NCI-H146 (cell line): ENCODE measurements at places on chromosomes 12 and 14.

- DNase-seq: no peak
Measured at GRCh38 chr12:18983854-18984253, 145.7 kb upstream of the PLEKHA5 start.

DNA sequence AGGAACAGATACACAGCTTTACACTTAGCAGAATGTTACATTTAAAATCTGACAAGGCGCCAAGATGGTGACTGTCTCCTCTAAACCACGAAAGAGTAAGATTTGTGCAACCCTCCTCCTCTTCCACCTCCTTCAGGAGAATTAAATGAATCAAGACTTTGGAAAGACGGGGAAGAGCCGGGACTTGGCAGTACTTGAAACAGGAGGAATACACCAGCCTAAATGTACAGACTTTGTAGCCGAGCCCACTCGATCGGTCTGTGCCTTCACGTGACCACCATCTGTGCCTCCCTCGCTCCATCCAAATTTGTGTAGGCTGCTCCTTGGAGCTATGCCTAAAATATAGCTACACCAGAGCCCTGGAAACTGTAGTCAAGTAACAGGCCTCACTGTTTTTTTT is 38.3 kb downstream of the SSPN start:
- DNase-seq: no peak

GRCh38 chr12:26499979-26500640 is 304.7 kb downstream of the SSPN start:
- no peak for DNase-seq

GRCh38 chr14:102924632-102925588 is 2.4 kb downstream of the AMN start:
- DNase-seq: no peak

DNA sequence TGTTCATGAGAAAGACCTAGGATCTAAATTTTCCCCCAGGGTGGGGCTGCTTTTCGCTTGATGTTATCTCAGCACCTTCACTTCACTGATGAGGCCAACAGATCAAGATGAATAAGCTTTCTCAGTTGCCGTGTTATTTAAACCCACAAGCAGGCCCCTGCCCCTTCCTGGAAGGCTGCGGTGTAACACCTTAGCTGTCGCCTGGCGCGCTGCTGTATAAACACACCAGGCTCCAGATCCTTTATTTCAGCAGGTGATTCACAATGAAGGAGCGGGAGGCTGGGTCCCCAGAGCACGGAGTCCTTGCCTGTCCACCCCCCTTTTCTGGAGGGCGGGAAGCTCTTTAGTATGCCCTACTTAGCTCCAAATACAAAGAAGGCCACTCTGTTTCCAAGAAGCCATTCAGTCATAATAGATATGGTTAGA is 515.4 kb downstream of the FUT8 start:
- peak; percentile 88 for DNase-seq

DNA sequence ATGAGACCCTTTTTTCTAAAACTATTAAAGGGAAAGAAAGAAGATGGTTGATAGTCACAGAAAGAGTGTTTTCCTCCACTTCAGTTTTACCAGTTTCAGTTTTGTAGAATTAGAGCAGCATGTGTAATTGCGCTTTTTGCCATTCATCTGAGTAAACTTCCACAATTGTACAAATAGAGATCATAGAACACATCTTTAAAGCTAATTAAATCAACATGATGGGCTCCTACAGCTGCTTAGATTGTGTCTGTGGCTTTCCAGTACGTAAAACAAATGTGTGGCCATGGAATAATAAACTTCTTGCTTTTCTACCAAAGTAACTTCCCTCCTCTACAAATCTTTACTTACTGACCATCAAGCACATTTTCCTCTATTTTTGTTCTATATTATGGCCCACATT is 84.2 kb upstream of the LRIG3 start:
- DNase-seq: peak; percentile 38

DNA sequence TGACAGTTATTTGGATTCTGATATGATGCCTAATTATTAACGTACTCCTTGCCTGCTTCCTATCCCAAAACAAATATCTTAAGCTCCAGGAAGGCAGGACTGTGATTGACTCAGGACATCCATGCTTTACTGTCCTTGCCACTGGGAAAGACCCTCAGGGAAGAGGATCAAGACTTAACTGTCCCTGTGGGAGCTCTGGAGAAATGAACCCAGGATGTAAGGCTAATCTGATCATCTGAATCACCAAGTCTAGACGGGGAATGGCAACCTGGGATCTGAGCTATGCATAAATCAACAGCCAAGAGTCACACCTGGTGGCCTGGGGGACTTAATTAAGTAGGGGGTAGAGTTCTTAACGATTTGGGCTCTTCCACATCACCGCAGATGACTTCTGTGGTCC is 153.2 kb upstream of the BCL2L14 start:
- DNase-seq: no peak

DNA sequence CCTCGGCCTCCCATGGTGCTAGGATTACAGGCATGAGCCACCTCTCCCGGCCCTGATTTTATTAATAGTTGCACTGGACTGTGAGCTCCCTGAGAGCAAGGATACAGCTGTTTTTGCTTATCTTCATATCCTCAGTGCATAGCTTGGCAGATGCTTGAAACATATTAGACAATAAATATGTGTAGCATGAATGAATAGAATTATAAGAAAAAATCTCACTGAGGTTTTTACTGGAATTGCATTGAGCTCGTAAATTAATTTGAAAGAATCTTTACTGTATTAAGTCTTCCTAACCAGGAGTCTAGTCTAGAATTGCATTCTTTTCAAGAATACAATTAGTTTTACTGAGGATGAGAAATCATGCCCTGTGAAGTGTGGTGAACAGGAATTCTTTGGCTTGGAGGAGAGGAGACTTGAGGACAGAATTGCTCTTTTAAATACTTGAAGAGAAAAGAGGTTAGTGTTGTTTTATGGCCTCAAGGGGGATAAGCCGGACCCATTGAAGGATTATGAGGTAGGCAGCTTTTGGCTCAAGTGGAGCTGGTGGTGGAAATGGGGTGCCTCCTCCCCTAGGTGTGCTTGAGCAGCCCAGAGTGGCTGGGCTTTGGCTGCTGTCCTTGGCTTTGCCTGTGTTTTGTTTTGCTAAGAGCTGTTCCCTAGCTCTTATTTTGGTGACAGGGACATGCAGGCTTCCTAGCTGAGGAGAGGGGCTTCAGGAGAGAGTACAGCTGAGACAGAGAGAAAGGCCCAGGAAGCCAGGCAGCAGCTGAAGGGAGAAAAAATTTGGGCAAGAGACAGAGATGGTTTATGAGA is 34.0 kb downstream of the PLEKHD1 start:
- DNase-seq: no peak

DNA sequence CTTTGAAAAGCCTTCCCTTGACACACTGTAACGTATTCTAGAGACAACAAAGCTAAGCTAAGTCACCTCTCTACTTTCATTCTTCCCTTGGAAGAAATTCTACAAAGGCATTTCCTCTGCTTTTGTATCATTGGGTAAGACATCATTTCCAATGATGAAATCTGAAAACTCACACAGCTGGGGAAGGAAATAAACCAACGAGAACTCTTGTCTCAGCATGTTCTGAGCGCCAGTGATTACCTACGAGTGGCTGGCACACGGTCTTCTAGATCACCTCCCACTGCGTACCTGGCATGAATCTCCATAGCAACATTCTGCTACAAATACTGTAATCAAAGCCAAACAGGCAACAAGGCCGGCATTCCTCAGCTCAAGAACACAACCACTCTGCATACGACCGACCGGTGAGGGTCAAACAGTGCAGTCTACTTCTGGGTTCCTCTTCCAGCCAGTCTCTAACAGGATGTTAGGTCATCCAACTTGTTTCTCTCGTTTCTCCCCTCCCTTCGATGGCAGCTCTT is 7.6 kb downstream of the VPS37B start:
- no peak for DNase-seq

DNA sequence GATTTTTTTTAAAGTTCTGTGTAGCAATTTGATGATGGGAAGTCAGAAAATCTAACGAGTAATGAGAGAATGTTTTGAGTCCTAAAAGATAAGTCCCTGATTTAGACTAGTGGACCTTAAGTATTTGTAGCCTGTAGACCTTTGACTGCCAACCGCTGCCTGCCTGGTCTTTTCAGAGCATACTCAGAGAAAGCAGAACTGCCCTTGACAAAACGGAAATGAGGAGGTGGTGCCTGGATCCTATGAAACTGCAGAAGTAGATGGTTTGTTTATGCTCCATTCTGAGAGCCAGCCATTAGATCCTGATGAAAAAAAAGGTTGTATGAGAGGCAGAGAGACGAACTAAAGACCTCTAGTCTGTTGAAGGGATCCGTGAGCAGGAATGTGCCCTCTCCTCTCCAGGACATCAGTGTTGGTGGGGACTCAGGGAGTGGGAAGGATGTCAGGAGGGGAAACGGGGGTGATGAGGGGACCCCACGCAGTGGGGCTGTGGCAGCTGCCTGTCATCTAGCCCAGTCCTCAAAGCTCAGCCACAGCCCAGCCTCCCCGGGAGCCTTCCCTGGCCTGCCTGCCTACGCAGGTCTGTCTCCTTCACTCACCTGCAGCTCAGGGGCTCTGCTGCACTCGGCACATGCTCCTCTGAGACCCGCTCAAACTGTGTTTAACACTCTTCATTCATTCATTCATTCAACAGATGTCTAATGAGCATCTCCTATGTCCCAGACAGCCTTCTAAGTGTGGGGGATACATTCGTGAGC is 447.5 kb downstream of the AACS start:
- no peak for DNase-seq

GRCh38 chr14:97873291-97873690 is 1076.1 kb downstream of the VRK1 start:
- no peak for DNase-seq

GRCh38 chr14:92846162-92846897 is 52.2 kb downstream of the GOLGA5 start:
- DNase-seq: no peak

- no peak for DNase-seq
Measured at GRCh38 chr12:12466157-12466556, 96.5 kb downstream of the DUSP16 start.

- DNase-seq: no peak
Measured at GRCh38 chr12:57347284-57347683, 83.6 kb downstream of the R3HDM2 start.

DNA sequence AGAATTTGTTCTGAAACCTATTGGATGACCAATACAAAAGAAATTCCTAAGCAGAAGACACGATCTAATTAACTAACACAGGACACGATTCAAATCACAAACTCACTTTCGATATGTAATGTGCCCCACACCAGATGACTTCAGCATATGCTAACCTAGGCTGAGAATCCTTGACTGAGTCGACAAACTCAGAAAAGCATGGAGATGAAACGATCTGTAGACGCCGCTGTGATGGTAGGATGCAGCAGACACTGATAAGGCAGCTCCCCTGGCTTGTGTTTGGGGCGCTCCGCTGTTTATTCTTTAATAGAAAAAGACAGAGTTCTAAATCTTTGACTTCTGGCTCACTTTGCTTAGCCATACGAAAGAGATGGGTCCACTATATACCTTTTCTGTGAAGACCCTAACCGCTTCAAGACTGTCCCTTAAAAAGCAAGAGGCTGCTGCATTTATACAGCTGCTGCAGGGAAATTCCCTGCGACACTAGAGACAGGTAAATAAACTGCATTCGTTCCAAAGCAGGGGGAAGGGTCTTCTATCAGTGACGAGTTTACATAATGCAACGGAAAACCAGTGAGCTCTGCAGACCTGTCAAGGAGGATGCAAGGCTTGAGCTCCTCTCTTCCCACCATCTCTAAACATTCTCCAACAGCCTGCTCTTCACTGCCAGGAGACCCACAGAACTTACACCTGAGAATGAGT is 929 bp downstream of the CHD8 start:
- peak; percentile 31 for DNase-seq

GRCh38 chr12:91563011-91563765 is 380.6 kb upstream of the DCN start:
- DNase-seq: no peak

- no peak for DNase-seq
Measured at GRCh38 chr14:91839749-91840148, 27.6 kb downstream of the TC2N start.

DNA sequence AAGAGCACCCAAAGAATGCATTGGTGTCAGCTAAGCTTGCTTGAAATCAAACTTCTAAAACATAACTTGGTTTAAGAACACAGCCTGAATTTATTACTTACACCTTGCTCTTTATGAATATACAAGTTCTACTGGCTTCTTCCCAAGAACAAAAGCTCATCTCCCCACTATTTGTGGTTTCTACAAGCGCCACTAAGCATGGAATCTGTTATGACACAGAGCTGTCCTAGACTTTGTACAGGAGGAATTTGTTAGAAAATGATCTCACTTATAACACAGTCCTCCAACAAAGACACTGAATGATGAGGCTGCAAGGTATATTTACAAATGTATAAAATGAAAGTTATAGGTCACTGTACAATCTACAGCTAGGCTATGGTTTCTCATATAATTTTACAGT is 452.1 kb downstream of the BCAT1 start:
- DNase-seq: no peak
